ENCODE measurements at places on chromosomes 11 and 22.

- no peak for DNase-seq
Measured at GRCh38 chr22:36753120-36753802, 22.7 kb downstream of the IFT27 start.

DNA sequence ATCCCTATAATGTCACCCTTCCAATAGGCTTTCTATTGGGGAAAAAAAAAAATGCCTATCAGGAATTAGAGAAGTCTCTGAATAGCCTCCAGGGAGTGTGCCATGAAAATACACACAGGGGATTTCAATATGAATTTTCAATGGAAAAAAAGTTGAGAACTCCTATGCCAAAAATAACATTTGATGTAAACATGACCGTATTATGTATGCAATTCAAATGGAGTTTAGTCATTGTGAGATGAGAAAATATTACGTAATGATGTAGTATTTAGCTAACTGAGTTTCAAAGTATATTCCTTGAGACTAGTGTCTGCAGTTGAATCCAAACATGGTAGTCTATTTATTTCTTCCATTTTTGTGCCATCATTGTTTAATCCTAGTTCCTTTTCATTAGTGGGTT is 182.3 kb downstream of the BLID start:
- no peak for DNase-seq

DNA sequence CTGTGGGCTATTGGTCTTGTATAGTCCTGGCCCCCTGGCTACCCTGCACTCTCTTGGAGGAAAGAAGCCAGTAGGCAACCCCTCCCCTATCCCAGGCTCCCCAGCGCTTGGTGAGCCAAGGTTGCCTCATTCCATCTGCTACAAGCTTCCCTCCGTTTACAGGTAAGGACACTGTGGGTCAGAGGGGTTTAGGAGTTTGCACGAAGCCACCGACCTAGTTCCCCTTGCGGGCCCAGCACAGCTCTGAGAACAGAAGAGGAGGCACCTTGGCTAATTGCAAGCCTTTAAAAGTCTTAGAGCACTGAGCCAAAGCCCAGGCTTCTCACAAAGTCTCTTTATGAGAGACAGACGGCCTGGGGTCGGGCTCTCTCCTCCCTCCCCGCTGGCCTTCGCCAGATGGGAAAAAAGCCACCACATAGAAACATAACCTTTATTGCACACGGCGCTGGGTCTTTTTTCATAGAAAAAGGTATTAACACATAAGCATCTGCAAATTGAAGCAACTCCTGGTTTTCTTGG is 99.8 kb downstream of the CEP164 start:
- DNase-seq, result no peak

DNA sequence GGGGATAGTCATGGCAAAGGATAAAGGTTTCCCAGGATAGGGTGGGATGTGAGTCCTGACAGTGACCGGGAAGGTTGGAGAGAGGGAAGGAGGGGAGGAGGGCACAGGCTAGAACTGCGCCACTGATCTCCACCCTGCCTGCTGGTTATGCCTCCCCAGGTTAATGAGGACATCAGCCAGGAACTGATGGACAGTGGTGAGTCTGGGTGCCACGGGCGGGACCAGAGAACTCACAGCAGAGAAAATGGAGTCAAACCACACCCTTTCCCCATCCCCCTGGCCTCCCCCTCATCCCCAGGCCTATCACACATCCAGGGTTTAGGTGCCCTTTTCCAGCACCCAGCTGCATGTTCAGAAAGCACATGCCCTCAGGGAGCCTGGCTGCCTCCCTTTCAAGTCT is 10.2 kb downstream of the ANKK1 start:
- no peak for DNase-seq

DNA sequence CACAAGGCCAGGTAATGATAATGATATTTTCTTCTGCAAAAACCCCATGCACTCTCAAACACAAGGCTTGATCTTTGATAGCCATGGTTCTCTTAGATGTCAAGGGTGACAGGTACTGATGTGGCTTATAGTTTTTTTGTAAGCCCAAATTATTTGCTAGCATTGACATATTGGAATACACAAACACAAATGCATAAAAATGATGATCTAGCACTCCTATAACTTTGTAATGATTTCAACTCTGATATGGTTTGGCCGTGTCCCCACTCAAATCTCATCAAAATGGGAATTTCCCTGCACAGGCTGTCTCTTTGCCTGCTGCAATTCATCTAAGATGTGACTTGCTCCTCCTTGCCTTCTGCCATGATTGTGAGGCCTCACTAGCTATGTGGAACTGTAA is 572.5 kb upstream of the CCDC90B start:
- no peak for DNase-seq

DNA sequence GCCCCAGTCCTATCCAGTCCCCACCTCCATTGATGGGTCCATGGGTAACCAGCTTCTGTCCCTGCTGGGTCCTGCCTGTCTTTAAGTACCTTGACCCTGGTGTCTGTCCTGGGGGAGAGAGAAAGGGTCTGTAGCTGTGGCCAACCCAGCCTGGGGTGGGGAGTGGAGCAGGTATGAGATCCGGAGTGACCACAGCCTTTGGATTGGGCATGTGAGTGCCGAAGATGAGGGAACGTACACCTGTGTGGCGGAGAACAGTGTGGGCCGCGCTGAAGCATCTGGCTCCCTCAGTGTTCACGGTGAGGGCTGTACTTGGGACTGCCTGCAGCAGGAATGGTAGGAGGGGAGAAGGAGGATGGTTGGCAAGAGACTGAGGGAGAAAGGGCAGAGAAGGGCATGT is 5.2 kb downstream of the ROBO3 start:
- DNase-seq, result no peak

DNA sequence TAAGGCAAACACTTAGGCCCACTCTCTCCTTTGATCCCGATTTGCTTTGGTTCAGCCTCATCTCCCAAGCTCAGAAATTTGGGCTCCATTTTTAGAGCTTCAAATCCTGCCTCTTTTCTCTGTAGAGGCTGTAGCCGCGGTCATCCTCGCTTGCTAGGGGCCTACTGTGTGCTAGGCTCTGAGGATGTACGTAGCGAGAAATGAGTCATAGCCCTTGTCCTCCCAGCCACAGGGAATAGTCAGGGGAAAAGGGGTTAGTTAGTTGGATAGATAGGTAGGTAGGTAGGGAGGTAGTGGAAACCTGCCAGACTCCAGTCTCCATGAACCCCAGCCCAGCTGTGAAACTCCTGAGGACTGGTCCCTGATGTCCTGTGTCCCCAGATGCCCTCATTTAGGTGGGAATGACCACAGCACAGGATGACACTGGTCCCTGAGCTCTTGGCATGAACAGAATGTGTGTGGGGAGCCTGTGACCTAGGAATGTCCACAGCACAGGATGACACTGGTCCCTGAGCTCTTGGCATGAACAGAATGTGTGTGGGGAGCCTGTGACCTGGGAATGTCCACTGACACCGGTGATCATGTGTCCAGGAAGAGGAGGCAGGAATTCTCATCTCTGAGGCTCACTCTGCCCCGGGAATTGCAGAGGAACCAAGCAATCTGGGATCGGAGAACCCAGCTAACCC is 21.4 kb upstream of the HMOX1 start:
- no peak for DNase-seq

DNA sequence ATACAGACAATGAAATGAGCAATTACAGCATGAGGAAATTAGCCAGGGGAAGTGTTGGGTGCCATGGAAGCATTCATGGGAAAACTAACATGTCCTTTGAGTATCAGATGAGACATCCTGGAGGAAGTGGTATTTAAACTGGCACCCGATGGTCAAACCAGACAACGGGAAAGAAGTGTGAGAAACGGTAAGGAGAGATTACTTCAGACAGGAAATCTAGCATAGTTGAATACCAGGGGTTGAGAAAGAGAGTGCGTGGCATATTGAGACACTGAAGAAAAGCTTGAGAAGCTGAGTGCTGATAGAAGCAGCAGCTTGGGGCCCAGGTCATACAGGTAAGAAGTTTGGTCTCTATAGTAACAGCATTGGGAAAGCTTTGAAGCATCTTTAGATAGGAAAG is 175.3 kb downstream of the C11orf87 start:
- DNase-seq, result no peak

DNA sequence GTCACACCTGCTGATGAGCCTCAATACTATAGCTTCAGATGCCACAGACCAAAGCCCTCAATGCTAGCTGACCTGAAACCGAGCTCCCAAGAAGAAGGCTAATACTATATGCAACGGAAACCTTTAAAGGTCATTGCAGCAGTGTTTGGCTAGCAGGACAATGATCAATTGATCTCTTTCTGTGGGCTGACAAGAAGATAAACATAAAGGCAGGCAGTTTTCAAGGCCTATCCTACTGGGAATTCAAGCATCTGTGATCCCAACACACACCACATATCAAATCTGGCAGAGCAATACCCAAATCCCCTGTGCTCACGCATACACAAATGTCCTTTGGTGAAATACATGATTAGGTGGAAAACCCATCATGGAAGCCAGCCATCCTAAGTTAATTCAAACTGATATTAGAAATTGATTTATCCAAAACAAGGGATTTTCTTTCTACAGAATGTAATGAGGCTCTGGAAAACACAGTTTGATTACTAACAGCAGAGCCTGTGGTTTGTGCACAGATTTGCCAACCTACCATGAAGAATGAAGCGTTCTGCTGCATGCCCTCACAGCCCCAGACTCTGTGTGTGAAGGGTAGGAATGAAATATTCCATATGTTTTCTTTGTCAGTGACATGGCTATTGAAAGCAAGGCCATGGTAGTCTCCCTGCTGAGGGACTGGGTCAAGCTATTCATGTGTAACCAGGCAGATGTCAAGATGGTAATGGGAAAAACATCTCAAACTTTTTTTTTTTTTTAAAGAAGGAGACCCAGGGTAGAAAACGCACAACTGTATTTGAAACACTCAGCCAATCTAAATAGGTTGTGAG is 12.2 kb downstream of the LGR4 start:
- no peak for DNase-seq

GRCh38 chr22:33969045-33969444 is 48.8 kb upstream of the LARGE1 start:
- DNase-seq, result no peak

GRCh38 chr11:122138744-122139594 is 23.0 kb upstream of the BLID start:
- DNase-seq, result no peak

GRCh38 chr11:112962579-112963367 is 1.6 kb downstream of the NCAM1 start:
- DNase-seq, result no peak

DNA sequence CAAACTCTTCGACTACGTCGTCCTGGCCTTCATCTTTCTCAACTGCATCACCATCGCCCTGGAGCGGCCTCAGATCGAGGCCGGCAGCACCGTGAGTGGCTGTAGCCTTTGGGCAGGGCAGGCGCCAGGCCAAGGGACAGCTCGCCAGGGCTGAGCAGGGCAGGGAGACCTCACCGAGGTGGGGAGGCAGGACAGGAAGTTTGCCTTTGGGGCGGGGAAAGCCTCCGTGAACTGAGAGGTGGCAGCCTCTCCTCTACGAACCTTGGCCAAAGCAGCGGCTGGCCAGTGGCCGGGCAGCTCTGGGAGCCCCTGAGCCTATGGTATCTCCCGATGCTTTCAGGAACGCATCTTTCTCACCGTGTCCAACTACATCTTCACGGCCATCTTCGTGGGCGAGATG is 93.2 kb downstream of the CACNA1I start:
- no peak for DNase-seq

GRCh38 chr11:59846556-59846955 is 1.3 kb upstream of the CBLIF start:
- DNase-seq, result no peak

GRCh38 chr22:44371741-44372525 is 59.2 kb upstream of the SHISAL1 start:
- DNase-seq, result no peak

DNA sequence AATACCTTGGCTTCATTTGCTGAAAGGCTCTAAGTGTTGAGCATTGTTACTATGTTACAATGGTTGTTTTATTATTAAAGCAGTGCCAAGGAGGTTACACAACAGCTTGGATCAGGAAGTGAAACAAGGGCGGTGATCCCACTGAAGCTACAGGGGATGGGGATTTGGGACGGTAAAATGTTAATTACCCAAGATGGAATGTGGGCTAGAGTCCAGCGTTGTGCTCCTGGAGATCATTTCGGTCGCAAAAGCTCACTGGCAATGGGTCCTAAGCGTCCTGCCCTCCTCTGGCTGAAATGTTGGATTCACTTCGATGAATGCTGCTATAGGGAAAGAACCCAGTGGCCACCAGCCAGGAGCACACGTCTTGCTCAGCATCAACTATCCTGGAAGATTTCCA is 48.3 kb downstream of the FAM83F start:
- DNase-seq, result no peak

- DNase-seq, result no peak
Measured at GRCh38 chr11:28679795-28680468, 571.7 kb downstream of the METTL15 start.

GRCh38 chr11:12375720-12376119 is 1.7 kb upstream of the PARVA start:
- DNase-seq, result no peak

DNA sequence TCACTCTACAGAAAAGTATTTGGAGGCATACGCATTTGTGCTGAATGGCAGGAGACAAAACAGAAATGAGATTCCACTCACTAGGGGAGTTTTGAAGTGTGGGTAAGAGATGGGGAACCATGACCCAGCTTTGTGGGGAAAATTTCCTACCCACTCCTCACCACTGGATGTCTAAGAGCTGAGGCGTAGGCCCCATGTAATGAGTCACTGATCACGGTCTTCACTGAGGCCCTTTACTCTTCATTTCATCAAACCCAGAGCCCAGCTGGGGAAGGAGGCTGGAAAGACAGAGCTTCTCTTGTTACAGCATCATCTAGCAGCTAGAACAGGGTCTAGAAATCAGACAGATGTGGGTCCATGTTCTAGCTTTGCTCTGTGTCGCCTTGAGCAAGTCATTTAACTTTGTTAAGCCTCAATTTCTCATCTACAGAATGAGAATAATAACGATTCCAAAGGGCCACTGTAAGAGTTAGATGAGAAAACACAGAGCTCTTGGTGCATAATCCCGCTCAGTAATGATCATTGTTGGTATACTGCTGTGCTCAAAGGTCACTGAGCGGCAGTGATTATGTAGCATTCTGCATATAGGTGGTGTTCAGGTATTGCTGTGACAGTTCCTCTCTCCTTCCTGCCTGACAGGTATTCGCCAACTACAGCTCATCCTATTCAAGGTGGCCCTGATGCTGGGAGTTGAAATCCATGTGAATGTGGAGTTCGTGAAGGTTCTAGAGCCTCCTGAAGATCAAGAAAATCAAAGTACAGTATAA is 97.2 kb downstream of the MICAL2 start:
- no peak for DNase-seq

DNA sequence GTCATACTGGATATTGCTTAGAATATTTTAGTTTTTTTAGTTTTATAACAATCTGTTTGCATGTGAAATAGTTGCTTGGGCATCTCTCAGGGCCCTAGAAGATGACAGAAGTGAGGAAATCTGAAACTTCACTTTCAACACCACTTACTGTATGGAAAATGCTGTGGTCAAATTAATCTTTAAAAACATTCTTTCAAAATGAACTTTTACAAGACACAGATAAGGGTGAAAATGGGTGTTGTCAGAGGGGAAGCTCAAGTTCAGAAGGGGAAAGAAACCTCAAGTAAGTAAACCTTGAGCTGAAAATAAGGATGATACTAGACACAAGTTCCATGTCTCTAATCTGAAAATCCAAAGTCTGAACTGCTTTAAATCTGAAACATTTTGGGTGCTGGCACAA is 1840.1 kb upstream of the RAG2 start:
- DNase-seq, result no peak

- DNase-seq, result no peak
Measured at GRCh38 chr11:61706452-61707400, 26.5 kb downstream of the DAGLA start.

GRCh38 chr11:18145025-18145424 is 12.7 kb downstream of the MRGPRX3 start:
- no peak for DNase-seq
